H1 (cell line): ENCODE measurements at places on chromosomes 6 and 20.
A peak's percentile ranks its signal among the peaks of the same experiment; 100 is the strongest.

GRCh38 chr6:121351916-121352315 is 17.6 kb upstream of the TBC1D32 start:
- no peaks in the 10 kb centered on the region for H3K4me1 ChIP-seq
- H3K27me3 ChIP-seq, result no peaks in the 10 kb centered on the region
- DNase-seq, result no peak
- H3K4me3 ChIP-seq, result no peak overlapping the region
- H3K36me3 ChIP-seq, result no peaks in the 10 kb centered on the region

DNA sequence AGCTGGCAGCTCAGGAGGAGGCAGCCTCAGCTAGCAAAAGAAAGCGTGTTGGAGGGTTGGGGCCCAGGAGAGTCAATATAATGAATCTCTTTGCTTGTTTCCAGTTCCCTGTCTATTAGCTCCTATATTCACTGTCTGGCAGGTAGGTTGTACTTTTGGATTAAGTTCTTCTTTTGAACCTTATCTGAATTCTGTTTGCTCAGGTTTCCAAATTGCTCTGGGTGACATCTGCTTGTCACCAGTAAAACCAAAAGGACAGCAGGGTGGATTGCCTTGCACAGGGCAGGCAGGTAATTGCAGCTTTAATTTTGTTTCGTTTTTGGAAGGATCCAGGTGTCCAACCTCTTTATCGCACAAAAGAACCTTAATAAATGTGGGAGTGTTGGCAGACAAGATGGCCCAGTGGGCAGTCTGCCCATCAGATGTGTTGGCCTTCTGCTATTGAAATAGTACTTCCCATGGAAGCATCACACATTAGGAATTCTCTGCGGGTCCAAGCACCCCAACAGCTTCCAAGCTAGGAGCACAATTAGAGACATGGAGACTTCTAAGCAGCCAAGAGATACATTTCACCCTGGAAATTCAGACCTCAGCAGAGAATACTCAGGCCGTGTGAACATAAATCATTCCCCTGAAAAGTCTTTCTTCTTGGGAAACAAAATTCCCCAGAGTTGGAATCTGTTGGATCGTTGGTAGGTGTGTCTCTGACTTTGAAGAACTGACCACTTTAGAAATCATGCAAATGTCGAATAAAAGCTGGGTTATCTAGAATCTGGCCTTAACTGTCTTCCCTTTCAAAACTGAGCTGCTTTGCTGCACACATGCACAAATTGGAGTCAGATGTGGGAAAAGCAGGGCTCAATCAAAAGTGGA is 286.9 kb upstream of the BMP2 start:
- H3K4me3 ChIP-seq, result no peak overlapping the region
- H3K27ac ChIP-seq, result no peak overlapping the region
- no peaks in the 10 kb centered on the region for H3K4me1 ChIP-seq
- no peaks in the 10 kb centered on the region for H3K27me3 ChIP-seq
- no peak for DNase-seq

GRCh38 chr6:104699593-104700329 is 160.0 kb downstream of the HACE1 start:
- DNase-seq, result peak; percentile 43
- H3K4me3 ChIP-seq, result no peak overlapping the region
- H3K4me1 ChIP-seq, result peaks cover 6% of the 10 kb centered on the region; the same call in 1 of the 2 replicates
- H3K36me3 ChIP-seq, result no peaks in the 10 kb centered on the region
- H3K27me3 ChIP-seq, result no peaks in the 10 kb centered on the region

DNA sequence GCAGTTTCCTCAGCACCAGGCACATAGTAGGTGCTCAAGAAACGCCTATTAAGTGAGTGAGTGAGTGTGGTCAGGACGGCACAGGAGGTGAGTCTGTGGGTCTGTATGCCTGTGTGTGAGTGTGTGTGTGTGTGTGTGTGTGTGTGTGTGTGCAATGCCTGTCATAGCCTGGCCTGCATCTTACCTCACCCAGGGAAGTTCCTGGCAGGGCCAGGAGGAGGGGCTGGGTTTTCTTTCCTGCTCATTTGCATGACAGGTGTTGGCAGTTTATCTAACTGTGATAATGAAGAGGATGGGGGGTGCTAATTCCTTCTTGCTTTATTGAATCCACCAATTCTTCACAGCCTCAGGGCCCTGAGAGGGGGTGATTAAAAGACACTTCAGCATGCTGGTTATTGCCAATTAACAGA is 146.7 kb upstream of the MLN start:
- DNase-seq, result no peak
- H3K4me3 ChIP-seq, result no peak overlapping the region
- H3K27me3 ChIP-seq, result no peaks in the 10 kb centered on the region
- H3K27ac ChIP-seq, result no peak overlapping the region

DNA sequence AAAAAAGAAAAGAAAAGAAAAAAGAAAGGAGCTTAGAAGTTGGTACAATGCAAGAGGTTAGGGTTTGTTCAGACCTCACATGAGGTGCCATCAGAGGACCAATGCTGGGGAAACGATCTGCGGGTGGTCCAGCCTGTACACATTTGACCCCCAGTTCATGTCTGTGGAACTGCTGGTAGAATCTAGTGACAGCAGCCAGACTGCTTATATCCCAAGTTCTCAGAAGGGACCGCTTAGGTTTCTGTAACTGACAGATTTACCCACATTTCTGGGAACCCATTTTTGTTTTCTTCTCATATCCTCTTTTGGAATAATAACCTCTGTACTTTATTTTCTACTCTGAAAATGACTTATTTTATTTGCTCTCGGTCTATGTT is 4.7 kb downstream of the PPP1R18 start:
- no peaks in the 10 kb centered on the region for H3K36me3 ChIP-seq
- no peak overlapping the region for H3K27ac ChIP-seq
- no peak for DNase-seq
- H3K4me3 ChIP-seq, result no peak overlapping the region; the same call in 1 of the 2 replicates
- peaks cover 18% of the 10 kb centered on the region for H3K4me1 ChIP-seq
- no peaks in the 10 kb centered on the region for H3K27me3 ChIP-seq

GRCh38 chr6:19664050-19664449 is 173.1 kb upstream of the ID4 start:
- DNase-seq, result no peak
- H3K4me3 ChIP-seq, result no peak overlapping the region
- H3K27ac ChIP-seq, result peak overlapping the region; percentile 3; the same call in 1 of the 2 replicates
- H3K36me3 ChIP-seq, result no peaks in the 10 kb centered on the region

- no peaks in the 10 kb centered on the region for H3K27me3 ChIP-seq
- H3K36me3 ChIP-seq, result no peaks in the 10 kb centered on the region
- no peak overlapping the region for H3K4me3 ChIP-seq
- no peaks in the 10 kb centered on the region for H3K4me1 ChIP-seq
- no peak overlapping the region for H3K27ac ChIP-seq
- DNase-seq, result no peak
These were observed 211.8 kb downstream of the CDKAL1 start for GRCh38 chr6:20746024-20746423.

- H3K27ac ChIP-seq, result no peak overlapping the region
- no peaks in the 10 kb centered on the region for H3K27me3 ChIP-seq
- H3K4me1 ChIP-seq, result no peaks in the 10 kb centered on the region
- DNase-seq, result no peak
These were observed 147.9 kb downstream of the HAO1 start for GRCh38 chr20:7792150-7792869.
